HAP-1 (cell line): ENCODE measurements at places on chromosomes 4 and X.
A peak's percentile ranks its signal among the peaks of the same experiment; 100 is the strongest.

- no peak for DNase-seq
Measured at GRCh38 chr4:18480928-18481327, 459.4 kb upstream of the LCORL start.

DNA sequence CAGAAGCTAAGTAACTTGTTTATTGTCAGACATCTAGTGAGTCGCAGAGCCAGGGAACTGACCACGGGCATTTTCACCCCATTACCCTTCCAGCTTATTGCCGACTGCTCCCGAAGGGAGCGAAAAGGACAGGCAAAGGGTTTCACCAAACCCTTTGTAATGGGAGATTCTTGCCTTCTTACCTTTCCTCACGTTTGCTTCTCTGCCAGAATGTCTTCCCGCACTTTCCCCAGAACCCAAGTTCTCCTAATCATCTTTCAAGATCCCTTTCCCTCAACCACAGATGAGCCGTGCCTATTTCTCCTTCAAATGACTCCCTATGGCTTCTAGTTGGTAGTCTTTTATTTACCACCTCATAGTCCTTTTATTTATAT, 520 bp upstream of the SRP72 start:
- no peak for DNase-seq

GRCh38 chr4:168815379-168816345, 194.4 kb downstream of the CBR4 start:
- DNase-seq: peak; percentile 70

GRCh38 chr4:123257591-123257990, 139.0 kb upstream of the SPRY1 start:
- no peak for DNase-seq

DNA sequence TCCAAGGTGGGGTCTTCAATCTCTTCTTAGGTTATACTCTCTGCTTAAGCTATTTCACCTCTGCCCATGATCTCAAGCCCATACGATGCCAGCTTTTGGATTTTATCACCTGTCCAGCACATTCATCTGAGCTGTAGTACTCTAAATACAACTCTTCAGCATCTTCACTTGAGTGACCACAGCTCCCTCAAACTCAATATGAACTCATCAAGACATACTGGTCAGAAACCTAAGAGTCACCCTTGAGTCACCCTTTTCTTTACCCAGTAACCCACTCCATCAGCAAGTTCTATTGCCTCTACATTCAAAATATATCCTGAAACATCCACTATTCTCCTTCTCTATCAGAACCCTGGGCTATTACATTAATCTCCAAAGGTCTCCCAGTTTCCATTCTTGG, 69.4 kb downstream of the DCHS2 start:
- no peak for DNase-seq

DNA sequence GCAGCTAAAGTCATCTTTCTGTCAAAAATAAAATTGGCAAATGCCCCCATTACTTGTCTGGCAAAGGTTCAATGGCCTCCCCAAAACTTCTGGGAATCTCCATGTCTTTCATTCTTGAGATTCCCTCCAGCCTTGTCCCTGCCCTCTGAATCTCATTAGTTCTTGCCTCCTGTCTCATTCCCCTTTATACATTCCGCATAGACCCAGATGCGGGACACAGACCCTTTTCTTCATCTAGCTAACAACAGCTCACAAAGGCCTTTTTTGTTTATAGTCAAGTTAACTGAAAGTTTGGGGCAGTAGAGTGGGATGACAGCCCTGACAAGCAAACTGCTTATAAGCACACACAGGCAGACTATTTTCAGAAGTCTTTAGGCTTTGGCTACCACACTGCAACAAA, 306.1 kb upstream of the FAM241A start:
- DNase-seq: no peak

GRCh38 chr4:143054971-143055370, 129.7 kb upstream of the USP38 start:
- no peak for DNase-seq

DNA sequence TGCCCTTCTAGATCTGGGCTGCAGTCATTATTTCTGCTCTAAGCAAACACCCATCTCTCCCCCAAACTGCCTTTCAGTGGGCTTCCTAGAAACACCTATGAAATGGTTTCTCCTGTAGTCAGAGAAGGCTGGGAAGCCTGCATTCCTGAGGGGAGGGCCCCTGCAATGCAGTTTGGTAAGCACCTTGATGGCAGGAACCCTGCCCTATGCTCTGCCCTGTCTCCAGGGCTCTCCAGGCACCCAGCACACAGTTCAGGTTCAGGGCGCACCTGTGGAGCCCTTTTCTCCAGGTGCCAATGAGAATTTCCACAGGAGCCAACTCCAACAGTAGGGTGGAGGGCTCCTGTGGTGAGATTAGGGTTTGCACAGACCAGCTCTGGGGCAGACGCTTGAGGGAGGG, 69.1 kb upstream of the FBXW7 start:
- no peak for DNase-seq

- no peak for DNase-seq
Measured at GRCh38 chr4:152559641-152560040, 23.7 kb upstream of the FBXW7 start.

- DNase-seq: peak; percentile 10
Measured at GRCh38 chrX:94204524-94204923, 530.5 kb downstream of the FAM133A start.

- DNase-seq: no peak
Measured at GRCh38 chr4:153228512-153229140, 24.4 kb downstream of the TRIM2 start.

- DNase-seq: no peak
Measured at GRCh38 chrX:85052636-85053343, 49.1 kb downstream of the APOOL start.

GRCh38 chr4:63717384-63717783, 691.9 kb downstream of the TECRL start:
- DNase-seq: no peak

DNA sequence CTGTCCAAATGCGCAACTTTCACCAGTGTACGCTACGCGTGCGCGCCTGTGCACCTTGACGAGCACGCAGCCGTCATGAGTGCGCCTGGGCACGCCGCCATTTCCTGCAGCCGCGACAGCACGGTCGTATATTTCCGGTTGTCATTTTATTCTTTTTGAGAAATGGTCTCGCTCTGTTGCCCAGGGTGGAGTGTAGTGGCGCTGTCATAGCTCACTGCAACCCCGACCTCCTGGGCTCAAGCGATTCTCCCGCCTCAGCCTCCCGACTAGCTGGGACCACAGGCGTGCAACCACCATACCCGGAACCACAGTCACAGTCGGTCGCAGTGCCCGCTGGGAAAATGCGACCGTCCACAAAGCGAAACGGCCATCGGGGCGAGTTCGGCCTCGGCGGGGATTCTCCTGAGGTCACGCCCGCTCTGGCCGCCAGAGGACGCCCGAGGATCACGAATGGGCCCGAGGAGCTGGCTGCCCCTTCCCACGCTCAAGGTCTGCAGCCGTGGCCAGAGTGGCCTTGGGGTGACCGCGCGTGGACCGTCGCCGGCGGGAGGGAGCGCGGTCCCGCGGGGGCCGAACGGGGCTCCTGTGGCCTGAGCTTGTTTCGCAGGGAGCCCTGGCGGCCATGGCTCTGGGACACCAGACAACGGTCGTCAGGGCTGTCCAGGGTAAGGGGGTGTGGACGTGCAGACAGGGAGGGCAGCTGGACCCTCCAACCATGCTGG, 23.7 kb upstream of the PNMA3 start:
- peak; percentile 36 for DNase-seq

DNA sequence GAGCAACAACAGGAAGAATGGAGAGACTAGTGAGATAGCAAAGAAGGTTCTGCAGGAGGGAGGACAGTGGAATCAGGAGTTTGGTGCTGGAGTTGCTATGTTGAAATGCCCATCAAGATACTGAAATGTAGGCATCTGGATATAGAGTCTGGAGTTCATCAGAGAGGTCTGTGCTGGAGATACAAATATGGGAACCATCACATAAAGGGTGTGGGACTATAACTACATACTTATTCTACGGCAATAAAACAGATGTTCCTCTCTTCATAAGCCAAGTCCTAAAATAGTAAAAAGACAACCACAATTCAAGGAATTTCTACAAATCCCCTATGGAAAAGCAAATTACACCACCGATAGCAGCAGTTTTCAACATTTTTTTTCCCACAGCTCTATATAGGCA, 1.6 kb downstream of the MED14 start:
- DNase-seq: no peak

- DNase-seq: no peak
Measured at GRCh38 chr4:119477412-119478053, 151.1 kb downstream of the PDE5A start.

DNA sequence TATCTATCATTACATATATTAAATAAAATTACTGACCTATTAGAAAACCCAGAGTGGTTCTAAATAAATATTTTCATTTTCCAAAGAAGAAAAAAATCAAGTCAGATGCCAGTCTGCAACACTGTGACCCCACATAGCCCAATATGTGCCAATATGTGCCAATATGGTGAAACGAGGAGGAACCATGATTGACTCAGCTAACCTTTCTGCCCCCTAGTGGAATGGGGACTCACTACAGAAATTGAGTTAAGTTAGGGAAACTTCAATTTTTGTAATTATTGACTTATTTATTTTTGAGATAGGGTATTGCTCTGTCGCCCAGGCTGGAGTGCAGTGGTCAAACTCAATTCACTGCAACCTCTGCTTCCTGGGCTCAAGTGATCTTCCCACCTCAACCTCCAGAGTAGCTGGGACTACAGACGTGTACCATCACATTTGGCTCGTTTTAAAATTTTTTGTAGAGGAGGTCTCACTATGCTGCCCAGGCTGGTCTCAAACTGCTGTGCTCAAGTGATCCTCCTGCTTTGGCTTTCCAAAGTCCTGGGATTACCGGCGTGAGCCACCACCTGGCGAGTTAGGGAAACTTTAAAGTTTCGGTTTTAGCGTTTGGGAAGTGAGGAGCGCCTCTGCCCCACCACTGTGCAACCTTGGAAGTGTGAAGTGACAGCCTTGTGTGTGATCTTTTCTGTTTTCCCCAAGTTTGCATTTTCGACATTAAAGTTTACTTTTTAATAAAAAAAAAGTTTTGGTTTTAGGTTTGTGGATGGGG, 116.8 kb upstream of the SHISA3 start:
- peak; percentile 68 for DNase-seq

- no peak for DNase-seq
Measured at GRCh38 chrX:1397001-1397400, 5.1 kb upstream of the SLC25A6 start.

- no peak for DNase-seq
Measured at GRCh38 chrX:118423558-118423957, 72.1 kb upstream of the DOCK11 start.

GRCh38 chr4:68368691-68369131, 18.8 kb upstream of the YTHDC1 start:
- no peak for DNase-seq

GRCh38 chrX:18457000-18457399, 31.6 kb downstream of the CDKL5 start:
- DNase-seq: no peak

GRCh38 chr4:13364172-13364571, 120.0 kb downstream of the RAB28 start:
- DNase-seq: no peak

- no peak for DNase-seq
Measured at GRCh38 chrX:150306002-150306401, 57.1 kb upstream of the MAMLD1 start.

GRCh38 chr4:184937745-184938144, 80.5 kb upstream of the HELT start:
- no peak for DNase-seq

- DNase-seq: no peak
Measured at GRCh38 chrX:14038375-14039085, 8.8 kb upstream of the GEMIN8 start.

DNA sequence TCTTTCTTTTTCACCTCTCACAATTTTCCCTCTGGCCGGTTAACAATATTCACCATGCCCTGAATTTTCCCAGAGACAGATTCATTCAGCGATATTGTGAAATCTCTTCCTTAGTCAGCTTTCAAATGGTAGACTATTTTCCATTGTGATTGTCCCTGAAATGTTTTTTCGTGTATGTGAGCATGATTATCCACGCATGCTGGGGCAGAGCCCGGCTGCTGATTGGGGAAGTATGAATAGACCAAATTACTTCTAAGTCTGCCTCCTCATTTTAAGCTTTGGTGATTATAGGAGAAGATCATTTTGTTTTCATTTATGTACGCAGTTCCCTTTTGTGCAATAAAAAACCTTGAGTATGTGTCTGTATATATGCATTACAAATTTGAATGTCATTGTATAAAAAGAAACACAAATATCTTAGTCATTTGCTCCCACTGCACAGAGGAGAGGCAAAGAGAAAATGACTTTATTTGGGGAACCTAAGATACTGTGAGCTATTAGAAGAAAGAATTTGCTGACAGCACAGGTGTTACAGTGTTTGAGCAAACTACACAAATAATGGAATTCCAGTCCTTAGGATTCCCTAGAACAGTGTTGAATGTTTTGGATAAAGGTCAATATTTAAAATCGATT, 11.3 kb downstream of the DTHD1 start:
- DNase-seq: no peak

DNA sequence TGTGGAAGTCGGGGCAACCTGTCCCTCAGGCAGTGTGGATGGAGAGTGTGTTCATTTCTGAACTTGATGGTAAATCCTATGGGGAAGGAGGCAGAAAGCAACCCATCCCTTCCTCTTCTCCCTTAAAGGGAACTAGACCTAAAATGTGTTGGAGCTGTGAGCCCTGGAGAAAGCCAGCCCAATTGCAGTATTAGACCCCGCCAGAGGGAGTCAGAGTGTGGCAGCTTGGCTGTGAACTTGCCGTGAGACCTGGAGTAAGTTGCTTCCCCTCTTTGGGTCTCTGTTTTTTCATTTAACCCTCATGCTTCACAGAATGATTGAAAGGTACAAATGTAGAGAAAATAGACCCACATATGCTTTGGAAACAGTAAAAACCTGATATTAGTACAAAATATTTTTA, 108.7 kb upstream of the PAK3 start:
- DNase-seq: no peak

DNA sequence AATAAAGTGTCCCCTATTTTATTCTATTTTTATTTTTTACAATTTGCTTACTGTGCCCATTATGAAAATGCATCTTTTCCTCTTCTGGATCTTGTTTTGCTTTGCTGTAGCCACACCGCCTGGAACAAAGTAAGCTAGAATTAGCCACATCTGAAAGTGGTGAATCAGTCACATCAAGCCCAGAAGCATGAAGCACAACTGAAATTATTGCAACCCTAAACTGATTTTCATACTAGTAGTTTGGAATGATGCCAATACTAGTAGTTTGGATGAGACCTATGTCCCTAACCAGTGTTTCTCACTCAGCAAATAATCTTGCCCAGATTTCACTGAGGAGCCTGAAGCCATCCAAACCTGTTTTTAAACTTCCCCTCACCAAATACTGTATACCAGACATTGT, 303.0 kb downstream of the EPHA5 start:
- no peak for DNase-seq

GRCh38 chr4:30743897-30744296, 23.7 kb downstream of the PCDH7 start:
- no peak for DNase-seq

DNA sequence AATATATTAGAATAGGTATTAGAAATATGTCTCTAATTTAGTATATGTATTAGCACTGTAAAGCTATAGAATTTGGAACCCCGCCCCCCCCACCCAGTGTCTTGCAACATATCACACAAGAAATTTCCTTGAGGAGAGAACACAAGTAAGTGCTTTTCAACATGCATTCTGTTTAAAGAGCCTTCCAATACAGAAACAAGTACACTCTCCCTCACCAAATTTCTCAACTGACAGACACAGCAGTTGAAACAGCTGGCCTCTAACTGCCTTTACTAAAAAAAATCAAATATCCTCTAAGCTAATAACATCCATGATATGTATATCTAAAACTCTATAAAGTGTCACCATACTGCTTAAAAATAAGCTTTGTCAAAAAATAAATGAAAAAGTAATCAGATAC, 12.4 kb downstream of the CAMK2D start:
- DNase-seq: no peak
